Renal cortex interstitium (tissue), 15 donors: ENCODE measurements at places on chromosomes 6 and 20. TPM values are rescaled to one million over a fixed set of nuclear protein-coding genes. Genes with fewer than 3 reads are reported as not detected.
A peak's percentile ranks its signal among the peaks of the same experiment; 100 is the strongest.

DNA sequence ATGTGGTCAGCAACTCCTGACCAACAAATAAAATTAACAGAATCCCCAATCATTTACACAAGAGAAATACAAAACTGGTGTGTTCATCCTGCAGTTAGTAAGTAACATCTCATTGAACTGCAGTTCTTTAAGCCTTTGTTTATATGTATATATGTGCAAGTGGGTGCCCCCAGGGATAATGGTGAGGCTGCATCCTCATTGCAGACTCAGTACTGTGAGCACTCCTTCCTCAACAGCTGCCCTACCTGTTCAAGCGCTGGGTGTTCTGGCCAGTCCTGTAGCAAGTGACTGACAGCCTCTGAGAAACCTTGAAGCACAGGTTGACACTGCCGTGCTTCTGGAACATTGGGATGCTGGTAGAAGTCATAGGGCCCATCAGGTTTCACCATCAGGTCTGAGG, 49.8 kb upstream of the LYRM2 start:
- no peak for DNase-seq

Gene NKAIN2
- 20.0 TPM for polyA plus RNA-seq

DNA sequence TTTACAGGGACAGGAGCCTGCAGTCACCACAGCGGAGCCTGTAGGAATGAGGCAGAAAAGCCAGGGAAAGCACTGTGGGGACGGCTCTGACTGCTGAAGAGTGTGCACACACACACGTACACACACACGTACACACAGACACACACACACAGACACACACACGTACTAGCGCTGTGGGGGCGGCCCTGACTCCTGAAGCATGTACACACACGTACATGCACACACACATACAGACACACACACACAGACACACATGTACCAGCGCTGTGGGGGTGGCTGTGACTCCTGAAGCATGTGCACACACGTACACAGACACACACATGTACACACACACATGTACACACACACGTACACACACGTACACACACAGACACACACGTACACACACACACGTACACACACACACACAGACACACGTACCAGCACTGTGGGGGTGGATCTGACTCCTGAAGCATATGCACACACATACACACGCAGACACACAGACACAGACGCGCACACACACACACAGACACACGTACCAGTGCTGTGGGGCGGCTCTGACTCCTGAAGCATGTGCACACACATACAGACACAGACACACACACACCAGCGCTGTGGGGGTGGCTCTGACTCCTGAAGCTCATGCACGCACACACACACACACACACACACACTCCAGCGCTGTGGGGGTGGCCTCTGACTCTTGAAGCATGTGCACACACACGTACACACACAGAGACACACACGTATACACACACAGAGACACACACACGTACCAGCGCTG, 127.3 kb downstream of the DLL1 start:
- DNase-seq = no peak

GRCh38 chr20:48606841-48607543, 220.8 kb downstream of the PREX1 start:
- no peak for DNase-seq

DNA sequence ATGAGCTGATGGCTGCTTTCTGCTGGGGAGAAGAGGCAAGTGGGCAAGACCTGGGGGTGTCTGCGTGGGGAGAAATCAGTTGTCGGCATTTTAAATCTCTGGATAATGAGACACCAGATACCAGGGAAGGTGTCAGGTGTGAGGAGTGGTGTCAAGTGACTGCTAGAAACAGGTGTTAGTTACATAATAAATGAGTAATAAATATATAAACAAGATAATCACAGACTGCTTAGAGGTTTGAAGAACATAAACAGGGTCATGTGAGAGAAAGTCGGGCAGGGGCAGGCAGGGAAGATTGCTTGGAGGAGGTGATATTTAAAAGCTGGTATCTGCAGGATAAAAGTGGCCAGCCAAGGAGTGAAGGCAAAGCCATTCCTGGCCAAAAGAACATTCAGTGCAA, 87.2 kb upstream of the RIN2 start:
- DNase-seq = no peak

DNA sequence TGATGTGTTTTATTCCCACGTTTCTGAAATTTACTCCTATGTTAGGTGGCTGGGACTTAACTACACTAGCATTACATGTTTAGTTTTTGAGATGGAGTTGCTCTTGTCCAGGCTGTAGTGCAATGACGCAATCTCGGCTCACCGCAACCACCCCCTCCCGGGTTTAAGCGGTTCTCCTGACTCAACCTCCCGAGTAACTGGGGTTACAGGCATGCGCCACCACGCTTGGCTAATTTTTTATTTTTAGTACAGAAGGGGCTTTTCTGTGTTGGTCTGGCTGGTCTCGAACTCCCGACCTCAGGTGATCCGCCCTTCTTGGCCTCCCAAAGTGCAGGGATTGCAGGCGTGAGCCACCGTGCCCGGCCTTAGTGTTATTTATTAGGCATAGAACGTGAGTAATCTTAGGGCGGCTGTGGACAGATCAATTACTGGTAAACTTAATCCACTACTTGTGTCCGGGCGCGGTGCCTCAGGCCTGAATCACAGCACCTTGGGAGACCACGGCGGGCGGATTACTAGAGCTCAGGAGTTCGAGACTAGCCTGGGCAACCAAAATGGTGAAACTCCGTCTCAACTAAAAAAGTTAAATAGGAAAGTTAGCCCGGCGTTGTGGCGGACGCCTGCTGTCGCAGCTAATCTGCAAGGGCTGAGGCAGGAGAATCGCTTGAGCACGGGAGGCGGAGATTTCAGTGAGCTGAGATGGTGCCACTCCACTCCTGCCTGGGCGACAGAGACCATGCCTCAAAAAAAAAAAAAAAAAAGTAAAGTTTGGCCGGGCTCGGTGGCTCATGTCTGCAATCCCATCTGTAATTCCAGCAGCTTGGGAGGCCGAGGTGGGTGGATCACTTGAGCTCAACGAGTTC, 123.7 kb upstream of the BTN3A2 start:
- no peak for DNase-seq

DNA sequence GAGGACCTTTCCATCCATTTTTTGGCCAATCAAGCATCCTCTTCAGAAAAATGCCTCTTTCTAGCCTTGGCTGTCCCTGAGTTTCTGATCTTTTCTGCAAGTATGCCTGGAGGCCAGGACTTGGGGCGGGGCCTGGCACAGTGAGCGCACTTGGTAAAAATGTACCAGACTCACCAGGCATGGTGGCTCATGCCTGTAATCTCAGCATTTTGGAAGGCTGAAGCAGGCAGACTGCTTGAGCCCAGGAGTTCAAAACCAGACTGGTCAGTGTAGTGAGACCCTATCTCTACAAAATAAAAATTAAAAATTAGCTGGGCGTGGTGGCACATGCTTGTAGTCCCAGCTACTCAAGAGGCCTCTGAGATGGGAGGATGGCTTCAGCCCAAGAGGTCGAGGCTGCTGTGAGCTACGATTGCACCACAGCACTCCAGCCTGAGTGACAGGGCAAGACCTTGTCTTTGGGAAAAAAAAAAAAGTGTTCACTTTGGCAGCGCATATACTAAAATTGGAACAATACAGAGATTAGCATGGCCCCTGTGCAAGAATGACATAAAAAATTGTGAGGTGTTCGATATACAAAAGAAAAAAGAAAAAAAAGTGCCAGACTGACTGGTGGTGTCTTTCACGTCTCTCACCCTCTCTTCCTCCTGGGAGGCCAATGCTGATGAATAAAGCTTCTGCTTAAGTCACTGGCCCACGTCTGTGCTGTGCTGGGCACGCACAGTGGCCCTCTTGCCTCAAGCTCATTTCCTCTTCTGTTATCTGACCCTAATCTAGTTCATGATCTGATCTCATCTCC, 18.1 kb upstream of the SLC9A8 start:
- DNase-seq = no peak

Gene CEP250
- 63.7 TPM for polyA plus RNA-seq

GRCh38 chr20:45971675-45972499, at the start of gene ZNF335:
ZNF335 (minus strand) TSS chr20:45972203; CDS start chr20:45971410, 793 bp downstream.
- DNase-seq = peak; percentile 96

DNA sequence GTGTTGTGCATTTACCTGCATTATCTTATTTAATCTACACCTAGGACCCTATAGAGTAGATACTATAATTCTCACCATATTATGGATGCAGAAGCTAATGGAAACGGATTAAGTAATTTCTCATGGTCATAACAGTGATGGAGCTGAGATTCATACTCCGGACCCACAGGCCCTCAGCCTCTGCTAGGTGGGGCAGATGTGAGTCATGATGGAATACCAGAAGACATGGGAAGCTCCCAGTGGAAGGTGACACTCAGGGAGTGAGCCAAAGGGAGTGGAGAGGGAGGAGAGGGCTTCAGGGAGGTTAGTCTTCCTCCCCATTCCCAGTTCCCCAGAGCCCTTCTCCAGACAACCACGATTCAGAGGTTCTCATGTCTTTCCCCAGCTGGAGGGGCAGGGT, 65.2 kb upstream of the GPR6 start:
- no peak for DNase-seq

DNA sequence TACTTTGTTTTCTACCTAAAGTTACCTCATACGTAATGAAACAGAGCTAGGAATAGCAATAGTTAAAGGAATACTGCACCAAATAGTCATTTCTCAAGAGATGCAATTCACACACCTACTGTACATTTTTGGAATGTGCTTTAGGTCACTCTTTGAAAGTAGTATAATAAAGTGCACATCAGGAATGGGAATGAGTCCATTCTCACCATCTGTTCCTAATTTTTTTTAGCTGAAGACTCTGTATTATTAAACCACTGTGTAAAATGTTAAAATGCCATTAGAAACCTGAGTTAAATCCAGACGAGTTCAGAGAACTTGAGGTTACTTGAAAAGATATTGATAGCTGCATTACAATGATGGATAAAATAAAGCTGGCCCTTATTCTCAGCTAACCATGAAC, 51.9 kb upstream of the EPHA7 start:
- DNase-seq = no peak

Gene CLIC5
- polyA plus RNA-seq = 208 TPM

DNA sequence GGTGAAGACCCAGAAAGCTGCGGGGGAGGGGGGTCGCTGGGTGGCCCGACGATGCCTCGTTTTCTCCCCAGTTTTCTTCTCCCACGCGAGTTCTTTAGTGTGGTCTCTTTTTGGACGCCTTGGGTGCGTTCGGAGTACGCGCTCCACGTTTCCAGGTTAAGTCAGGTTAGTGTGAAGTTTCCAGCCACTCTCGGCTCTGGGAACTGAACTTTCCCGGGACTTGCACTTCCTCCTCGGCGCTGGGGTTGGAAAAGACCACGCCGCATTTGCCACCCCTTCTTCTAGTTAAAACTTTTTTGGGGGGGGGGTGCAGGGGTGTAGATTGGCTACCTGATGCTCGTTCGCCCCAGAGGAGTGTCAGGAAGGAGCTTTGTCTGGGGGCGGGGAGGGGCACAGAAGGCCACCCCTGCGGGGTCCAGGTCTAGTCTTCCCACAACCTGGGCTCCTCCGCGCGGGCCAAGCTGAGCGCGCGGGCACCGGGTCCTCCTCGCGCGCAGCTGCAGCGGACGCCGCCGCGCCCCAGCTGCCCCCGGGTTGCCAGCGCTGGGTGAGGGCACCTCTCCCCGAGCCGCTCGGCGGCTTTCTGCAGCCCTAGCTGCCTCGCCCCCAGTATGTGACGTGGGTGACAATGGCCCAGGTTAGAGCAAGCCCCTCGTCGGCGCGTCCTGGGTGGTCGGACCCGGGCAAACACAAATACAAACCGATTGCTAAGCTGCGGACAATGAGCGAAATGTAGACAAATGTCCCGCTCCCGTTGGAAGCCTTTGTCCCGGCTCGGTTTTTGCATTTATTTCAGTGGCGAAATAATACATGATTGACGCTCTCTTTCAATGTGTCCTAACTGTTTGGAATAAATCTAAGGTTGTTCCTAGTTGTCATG, 1.7 kb upstream of the NKX2-2 start:
- no peak for DNase-seq

DNA sequence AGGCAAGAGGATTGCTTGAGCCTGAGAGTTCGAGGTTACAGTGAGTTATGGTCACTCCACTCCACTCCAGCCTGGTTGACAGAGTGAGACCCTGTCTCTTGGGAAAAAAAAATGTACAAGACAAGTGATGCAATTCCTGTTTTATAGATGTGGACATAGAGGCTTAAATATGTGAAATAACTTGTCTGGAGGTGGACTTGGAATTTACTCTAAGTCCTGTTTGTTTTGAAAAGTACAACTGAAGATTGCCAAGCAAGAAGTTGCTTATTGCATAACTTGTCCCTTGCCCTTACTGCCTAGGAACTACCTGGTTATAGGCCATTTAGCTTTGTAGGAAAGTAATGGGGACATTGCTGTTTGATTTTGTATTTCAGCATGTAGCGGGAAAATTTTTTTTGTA, 26.0 kb upstream of the ADIG start:
- DNase-seq = no peak

- DNase-seq = no peak
These were observed 897.4 kb upstream of the CITED2 start for GRCh38 chr6:140271759-140272377.

- DNase-seq = no peak
These were observed 351.2 kb upstream of the RUNX2 start for GRCh38 chr6:44976677-44977641.

GRCh38 chr6:125095580-125096301, 57.8 kb upstream of the TPD52L1 start:
- no peak for DNase-seq

- peak; percentile 36 for DNase-seq
These were observed 48.6 kb upstream of the RCAN2 start for GRCh38 chr6:46539866-46540265.

Gene FRS3
- 4.4 TPM for polyA plus RNA-seq

DNA sequence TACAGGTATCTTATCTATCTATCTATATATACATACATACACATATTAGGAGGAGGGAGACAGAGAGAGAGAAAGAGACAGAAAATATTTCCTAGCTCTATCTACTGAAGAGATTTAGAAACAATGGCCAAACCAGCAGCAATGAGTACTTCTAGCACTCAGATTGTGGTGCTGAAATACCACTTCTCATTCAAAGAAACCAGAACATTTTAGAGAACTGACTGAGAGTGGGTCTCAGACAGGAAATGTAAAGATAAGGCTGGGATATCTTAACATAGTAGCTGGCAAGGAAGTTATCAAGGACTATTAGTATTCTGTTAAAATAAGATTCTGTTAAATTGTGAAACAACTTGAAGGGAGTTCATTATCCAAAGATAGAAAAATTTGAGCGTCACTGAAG, 57.0 kb downstream of the DNAAF9 start:
- DNase-seq = no peak

Gene ADGRG6
- polyA plus RNA-seq = 27.4 TPM

GRCh38 chr6:125114248-125114858, 39.2 kb upstream of the TPD52L1 start:
- peak; percentile 30 for DNase-seq

Gene SYNCRIP
- 201 TPM for polyA plus RNA-seq

DNA sequence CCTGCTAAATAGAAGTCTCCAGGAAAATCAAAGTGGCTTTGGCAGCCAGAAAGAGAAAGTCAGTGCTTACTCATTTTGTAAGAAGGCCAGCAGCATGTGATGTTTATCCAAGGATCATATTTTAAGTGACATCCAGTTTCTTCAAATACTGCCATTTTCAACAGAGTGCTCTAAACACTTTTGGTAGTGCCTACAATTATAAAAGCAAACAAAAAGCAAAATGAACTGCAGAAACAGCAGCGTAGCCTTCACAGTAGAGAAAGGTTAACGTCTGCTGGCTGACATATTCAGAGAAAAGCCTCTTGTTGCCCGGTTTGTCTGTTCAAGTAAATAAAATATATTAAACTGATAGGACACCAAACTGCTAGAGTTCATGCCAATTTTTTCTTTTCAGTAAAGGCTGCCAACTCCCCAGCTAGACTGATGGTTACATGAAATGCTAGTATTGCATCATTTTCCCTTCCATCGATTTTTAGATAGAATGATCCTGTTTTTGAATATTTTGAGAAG, 705.7 kb upstream of the SLC35B3 start:
- no peak for DNase-seq

Gene FOXF2
- 0.12 TPM for polyA plus RNA-seq
